ENCODE measurements at places on chromosomes 16 and 17. TPM values are rescaled to one million over a fixed set of nuclear protein-coding genes. Genes with fewer than 3 reads are reported as not detected.

DNA sequence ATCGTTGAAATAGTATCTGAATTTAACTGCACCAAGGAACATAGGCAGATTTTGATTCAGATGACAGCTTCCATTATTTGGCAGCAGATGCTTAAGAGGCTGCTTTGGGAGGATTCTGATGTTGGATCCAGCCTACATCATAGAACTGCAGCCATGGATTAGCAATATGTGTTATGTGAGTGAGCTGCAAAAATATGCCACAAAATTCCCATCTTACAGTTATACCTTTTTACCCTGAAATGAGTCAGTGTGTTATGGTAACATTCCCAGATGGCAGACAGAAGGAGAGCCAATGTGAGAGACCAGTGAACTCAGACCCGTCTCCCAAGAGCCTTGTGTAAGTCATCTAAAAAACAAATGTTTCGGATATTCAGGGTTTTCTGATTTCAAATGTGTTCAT is 206.1 kb downstream of the CDH13 start:
- DNase-seq = no peak

DNA sequence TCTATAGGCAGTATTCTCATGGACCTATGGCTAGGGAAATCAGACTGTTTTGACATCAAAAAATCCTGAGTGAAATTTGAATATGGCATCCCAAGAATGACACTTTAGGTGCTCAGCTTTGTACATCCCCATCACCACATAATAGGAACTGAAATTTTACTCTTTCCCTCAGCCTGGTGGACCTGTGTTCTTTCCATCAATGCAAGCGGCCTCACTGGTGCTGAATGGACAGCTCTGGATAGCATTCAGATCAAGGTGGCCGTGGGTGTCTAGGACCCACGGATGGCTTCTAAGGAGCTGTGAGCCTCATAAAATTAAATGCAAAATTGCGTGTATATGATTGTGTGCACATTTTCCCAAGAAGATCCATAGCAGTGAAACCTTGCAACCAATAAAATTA is 152.6 kb downstream of the MAP2K6 start:
- no peak for DNase-seq

- no peak for DNase-seq
Measured at GRCh38 chr16:80620736-80621605, 80.2 kb downstream of the DYNLRB2 start.

GRCh38 chr17:48194097-48194550 is 86.6 kb downstream of the SNX11 start:
- DNase-seq = no peak

GRCh38 chr16:69890114-69890891 is 60.8 kb upstream of the CLEC18A start:
- peak; percentile 80 for DNase-seq

- DNase-seq = peak; percentile 96
Measured at GRCh38 chr17:79664930-79665737, 54.3 kb upstream of the RBFOX3 start.

DNA sequence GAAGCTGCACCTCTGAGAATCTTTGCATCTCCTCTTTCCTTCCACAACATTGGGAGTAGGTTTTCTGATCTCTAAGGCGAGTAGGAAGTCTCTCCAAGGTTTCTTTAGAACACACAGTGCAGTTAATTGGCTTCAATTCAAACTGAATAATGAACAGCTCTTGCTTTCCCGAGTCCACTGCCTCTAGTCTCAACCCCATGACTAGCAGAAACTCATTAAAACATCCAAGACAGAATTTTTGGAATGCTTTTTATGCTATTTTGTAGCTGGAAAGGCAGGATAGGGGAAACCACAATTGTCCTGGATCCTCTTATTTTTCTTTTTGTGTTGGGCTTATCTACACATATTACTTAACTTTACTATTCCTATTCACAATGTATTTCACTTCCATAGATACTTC is 206.6 kb downstream of the CDH8 start:
- DNase-seq = no peak

- DNase-seq = no peak
Measured at GRCh38 chr16:19488213-19488640, 33.7 kb downstream of the GDE1 start.

DNA sequence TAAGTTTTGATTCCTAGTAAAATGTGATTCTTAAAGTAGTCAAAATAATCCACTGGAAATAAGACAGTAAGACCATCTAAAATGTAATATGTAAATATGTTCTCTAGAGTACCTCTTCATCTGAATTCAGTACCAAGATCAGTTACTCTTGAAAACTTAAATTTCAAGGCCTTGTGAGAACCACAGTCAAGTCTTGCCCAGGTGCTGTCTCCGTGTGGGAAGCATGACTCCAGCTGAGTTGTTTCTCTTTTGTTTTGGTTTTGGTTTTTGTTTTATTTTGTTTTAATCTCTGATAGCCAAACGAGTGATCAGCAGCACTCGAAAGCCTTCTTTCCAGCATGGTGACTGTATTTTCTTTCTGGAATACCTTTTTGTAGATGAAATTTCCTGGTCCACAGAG is 907.0 kb downstream of the KCNJ18 start:
- no peak for DNase-seq

- no peak for DNase-seq
Measured at GRCh38 chr16:12944300-12944699, 42.9 kb downstream of the SHISA9 start.

DNA sequence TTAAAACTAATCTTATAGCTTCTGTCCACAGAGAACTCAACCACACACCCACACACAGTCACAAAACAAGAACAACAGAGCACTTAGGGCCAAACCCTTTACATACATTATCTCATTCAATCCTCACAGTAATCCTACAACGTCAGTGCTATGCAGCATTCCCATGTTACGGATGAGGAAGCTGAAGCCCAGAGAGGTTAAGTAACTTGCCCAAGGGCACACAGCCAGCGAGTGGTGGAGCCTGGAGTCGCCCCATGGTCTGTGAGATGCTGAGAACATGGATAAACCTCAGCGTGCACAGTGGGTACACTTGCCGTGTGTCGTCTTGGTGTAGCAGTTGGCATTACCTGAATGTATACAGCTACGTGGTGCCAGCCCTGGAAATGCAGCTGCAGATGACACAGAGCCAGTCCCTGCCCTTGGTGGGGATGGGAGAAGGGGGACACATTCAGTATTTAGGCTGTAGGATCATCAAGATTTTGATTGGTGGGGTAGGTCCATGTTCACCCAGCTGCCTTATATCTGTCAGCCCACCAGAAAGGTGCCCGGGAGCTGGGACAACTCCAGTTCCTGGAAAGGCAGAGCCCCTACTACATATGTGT is 177.0 kb downstream of the IRF8 start:
- peak; percentile 64 for DNase-seq

GRCh38 chr17:75498726-75499213 is 16.6 kb downstream of the CASKIN2 start:
- no peak for DNase-seq

DNA sequence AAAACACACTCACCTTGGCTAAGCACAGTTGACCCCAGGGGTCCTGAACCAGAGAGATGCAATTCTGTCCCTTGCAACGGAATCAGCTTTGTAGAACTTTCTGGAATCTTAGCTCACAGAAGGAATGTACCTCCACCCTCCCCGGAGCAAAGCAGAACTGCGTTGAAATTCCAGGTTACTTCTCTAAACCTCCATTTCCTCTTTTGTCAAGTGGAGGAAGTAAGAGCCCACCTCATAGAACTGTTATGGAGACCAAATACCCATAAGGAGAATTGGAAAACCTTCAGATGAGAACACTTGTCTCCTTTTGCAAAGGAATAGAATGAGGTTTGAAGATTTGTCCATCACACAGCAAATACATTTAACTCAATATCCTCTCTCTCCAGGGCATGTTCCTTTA is 86.6 kb upstream of the RBBP6 start:
- DNase-seq = no peak

- no peak for DNase-seq
Measured at GRCh38 chr16:14088155-14088753, 17.1 kb downstream of the MRTFB start.

DNA sequence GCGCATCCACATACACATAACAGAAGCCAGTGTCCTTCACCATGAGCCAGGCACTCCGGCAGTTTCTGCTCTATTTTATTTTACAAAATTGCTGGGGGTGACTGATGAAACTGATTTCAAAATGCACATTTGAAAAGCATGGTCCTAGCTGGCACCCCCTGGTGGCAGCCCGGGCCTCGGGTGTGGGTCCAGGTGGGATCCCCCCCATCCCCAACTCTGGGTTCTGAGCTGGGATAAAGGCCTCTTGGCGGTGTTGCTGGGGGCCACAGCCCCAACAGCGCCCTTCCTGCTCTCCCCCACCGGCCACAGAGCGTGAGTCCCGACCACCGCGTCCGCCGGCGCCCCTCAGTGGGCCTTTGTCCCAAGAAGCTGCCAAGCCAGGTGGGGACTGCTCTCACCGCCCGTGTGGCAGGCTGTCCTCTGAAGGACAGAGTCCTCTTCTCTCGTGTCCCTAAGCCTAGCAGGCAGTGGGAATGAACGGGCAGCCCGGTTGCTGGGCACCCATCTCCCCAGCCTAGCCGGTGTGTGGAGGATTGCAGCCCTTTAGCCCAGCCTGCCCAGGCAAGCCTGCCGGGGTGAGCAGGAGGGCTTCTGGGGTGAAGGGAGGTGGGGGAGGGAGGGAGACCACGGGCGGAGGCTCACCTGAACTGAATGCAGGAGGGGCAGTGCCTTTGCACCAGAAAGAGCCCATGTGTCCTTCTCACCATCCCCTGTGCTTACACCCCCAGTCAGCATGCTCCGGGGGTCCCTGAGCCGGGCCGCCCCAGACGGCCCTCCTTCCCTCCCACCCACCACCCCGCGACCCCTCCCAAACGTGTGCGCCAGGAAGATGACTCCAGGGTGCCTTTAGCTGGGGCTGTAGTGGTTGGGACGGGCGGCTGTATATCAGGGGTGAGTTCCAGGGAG is 898 bp downstream of the SNAI3 start:
- no peak for DNase-seq

- peak; percentile 76 for DNase-seq
Measured at GRCh38 chr16:50313596-50314478, 47.5 kb downstream of the ADCY7 start.

DNA sequence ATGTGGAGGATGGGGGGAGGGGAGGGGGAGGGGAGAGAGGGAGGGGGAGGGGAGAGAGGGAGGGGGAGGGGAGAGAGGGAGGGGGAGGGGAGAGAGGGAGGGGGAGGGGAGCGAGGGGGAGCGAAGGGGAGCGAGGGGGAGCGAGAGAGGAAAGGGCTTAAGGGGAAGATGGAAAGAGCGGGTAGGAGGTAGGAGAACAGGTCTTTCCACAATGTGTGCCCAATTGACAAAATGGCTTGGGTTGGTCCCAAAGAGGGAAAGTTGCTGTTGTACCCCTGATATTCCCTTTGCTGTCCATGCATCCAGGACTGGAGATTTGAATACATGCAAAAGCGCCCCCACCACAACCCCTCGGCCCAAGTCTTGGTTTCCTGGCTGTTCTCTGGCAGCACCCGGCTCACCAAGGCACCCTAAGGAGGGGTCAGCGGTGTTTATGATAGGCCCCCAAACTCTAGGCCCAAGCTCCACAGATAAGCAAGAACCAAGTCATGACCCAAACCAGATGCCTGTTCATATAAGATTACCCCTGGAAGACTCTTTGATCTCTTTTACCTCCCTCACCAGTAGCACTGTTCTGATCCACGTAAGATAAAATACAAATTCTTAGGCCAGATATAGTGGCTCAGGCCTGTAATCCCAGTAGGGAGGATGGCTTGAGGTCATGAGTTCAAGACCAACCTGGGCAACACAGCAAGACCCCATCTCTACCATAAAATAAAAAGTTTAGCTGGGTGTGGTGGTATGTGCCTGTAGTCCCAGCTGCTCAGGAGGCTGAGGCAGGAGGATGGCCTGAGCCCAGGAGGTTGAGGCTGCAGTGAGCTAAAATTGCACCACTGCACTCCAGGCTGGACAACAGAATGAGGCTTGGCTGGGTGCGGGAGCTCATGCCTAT is 119.6 kb downstream of the ZFHX3 start:
- peak; percentile 56 for DNase-seq

- no peak for DNase-seq
Measured at GRCh38 chr17:16304830-16305229, 48.4 kb downstream of the CENPV start.

MYL11 gene
- not detected for total RNA-seq

DPEP3 gene
- total RNA-seq = not detected

EPN3 gene
- total RNA-seq = not detected

KRT12 gene
- not detected for total RNA-seq

MTHFSD gene
- total RNA-seq = 10.9 TPM

SAMD14 gene
- 0.54 TPM for total RNA-seq

GPR139 gene
- not detected for total RNA-seq

TMEM98 gene
- total RNA-seq = 51.5 TPM

CDC42EP4 gene
- 87.6 TPM for total RNA-seq

All from sigmoid colon (tissue), 7 donors.